Spinal cord (tissue), 10 donors: ENCODE measurements at places on chromosomes 2 and 18. TPM values are rescaled to one million over a fixed set of nuclear protein-coding genes. Genes with fewer than 3 reads are reported as not detected.

DNA sequence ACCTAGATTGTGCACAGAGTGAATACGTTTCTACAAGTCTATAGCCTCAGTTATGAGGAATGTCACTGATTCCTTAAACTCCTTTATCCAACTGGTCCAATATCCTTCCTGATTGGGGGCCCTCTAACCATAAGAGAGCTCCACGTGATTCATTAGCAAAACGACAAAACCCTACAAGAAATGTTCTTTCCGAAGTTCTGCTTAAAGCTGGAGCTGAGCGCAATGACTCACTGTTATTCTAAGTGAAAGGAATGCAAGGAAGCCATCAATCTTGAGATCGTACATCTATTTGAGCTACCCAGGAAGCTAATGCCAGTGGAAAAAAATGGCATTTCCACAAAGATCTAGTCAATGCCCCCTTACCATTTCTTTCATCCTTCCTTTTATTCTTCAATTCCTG, 354.9 kb upstream of the CDH20 start:
- no peaks in the 10 kb centered on the region for H3K4me1 ChIP-seq
- DNase-seq = no peak
- H3K36me3 ChIP-seq = no peaks in the 10 kb centered on the region

DNA sequence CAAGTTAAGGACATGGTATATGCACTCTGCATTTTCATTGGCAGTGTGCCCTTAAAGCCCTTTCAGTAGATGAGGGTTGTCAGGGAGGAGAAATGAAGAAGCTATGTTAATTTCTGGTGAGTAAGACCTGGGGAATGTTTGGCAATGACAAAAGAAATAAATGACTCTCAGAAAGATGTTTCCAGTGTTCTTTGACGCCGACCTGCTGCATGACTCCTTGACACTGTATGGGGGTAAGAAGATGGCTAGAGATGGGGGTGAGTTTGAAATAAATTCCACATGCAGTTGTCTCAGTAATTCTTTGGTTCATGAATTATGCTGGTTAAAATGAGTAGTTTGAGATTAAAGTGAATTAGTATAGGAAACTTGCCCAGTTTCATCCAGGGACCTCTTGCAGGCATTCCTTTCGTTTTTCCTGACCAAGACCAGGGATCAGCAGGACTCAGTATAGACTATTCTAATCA, 5.9 kb downstream of the CCDC121 start:
- no peaks in the 10 kb centered on the region for H3K4me1 ChIP-seq
- no peak for DNase-seq
- H3K27me3 ChIP-seq = no peaks in the 10 kb centered on the region
- peaks cover 20% of the 10 kb centered on the region for H3K36me3 ChIP-seq
- H3K4me3 ChIP-seq = no peak overlapping the region

- H3K27me3 ChIP-seq = peaks cover 28% of the 10 kb centered on the region
- H3K4me1 ChIP-seq = peaks cover 16% of the 10 kb centered on the region
- no peaks in the 10 kb centered on the region for H3K36me3 ChIP-seq
- H3K27ac ChIP-seq = no peak within 1 kb of the TSS
Measured at GRCh38 chr2:102186791-102187495, at the start of gene IL1RL2. IL1RL2 (plus strand) TSS chr2:102187023; CDS start chr2:102187868, 845 bp downstream.

The CRIM1 gene
- 63.5 TPM for total RNA-seq

The CNDP1 gene
- 0.61 TPM for total RNA-seq

The SERPINB10 gene
- total RNA-seq = 3.7 TPM

The VWC2L gene
- 17.1 TPM for total RNA-seq

The LRP2 gene
- 2.3 TPM for total RNA-seq
